ENCODE measurements at places on chromosomes 5 and 9. TPM values are rescaled to one million over a fixed set of nuclear protein-coding genes. Genes with fewer than 3 reads are reported as not detected.

The S1PR3 gene
- 15.8 TPM for total RNA-seq

The RNF180 gene
- 12.4 TPM for total RNA-seq

DNA sequence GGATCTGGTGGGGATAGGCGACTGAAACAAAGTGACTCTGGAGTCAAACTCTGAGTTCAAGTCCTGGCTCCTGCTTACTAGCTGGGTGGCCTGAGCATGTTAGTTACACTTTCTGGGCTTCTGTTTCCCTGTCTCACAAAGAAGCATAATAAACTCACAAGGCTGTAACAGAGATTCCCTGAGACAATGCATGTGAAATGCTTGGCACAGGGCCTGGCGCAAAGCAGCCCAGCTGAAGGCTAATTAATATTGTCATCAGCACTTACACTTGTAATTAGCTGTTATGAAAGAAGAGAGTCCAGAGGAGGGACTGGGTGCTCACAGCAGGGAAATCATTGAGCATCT is 64.1 kb upstream of the SPOCK1 start:
- no peak for DNase-seq

GRCh38 chr9:5375790-5376477 is 36.3 kb upstream of the RLN1 start:
- DNase-seq = no peak

DNA sequence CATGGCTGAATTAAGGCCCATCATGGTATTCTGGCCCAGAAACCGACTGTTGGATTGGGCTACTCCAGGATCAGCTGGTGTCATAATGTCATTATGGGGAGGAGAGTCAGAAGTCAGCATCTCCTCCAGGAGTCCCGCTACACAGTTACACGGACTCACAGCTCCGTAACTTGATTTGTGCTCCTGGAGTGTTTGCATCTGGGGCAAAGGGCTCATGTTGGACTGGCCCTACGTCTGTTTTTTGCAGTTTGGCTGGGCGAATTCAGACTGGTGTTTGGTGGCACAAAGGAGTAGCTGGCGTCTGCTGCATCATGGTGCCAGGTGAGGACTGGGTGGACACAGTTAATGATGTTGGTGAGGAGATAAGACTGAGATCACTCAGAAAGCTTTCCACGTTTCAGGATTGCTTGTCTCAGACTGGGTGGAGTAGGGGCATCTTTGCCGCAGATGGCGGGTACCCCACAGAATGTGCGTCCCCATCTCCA is 31.3 kb downstream of the OR2V1 start:
- no peak for DNase-seq

DNA sequence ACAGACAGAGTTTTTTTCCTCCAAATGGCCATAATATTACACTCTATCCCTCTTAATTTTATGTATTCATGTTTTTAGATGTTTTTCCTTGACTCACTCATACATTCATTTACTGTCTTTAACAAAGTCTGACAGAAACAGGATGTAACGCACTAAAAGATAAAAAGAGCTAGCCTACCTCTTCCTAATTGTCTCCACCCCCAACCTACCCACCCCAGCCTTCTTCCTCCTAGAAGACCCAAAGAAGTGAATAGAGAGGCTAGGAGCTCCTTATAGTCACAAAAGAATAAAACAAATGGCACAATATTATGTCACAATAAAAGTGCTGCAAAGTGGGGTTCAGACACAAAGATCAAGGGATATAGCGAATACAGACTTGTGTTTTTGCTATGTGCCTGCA is 719 bp downstream of the NOL8 start:
- no peak for DNase-seq

DNA sequence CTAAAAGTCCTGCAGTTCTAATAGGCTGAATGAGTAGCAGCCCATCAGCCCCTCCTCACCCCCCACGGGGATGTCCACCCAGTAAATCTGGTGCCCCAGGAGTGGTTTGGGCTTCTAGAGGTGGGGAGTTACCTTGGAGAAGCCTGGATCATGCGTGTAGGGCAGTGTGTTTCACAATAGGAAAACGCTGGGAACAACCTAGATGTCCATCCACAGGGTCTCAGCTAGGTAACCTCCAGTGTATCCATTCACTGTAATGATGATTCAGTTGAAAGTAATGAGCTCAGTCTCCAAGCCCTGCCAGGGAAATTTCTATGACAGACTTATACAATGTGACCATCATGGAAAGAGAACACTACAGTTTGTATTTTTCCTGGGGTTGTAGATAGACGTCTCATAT is 51.8 kb downstream of the NDST1 start:
- DNase-seq = no peak
